Subcutaneous preadipocyte (primary cell): ENCODE measurements at places on chromosomes 16 and 17. TPM values are rescaled to one million over a fixed set of nuclear protein-coding genes. Genes with fewer than 3 reads are reported as not detected.

MFSD6L gene
- total RNA-seq, result not detected in 2 replicates

LRRC46 gene
- under 0.01 and 0.20 TPM in 2 replicates for total RNA-seq

MPP2 gene
- 0.78 and 1.1 TPM in 2 replicates for total RNA-seq

CDH15 gene
- total RNA-seq, result 0.20 TPM in 1 of 2 replicates, not detected in the other

KRTAP1-5 gene
- total RNA-seq, result 1.1 and 1.6 TPM in 2 replicates

EXOC3L1 gene
- not detected in 2 replicates for total RNA-seq

PRSS27 gene
- 0.37 and 0.78 TPM in 2 replicates for total RNA-seq

SLC5A11 gene
- total RNA-seq, result not detected in 2 replicates

MRPL28 gene
- total RNA-seq, result 57.7 and 71.9 TPM in 2 replicates

TMEM114 gene
- total RNA-seq, result not detected in 2 replicates

GEMIN4 gene
- 11.8 and 25.2 TPM in 2 replicates for total RNA-seq

PLEKHH3 gene
- 11.8 and 12.9 TPM in 2 replicates for total RNA-seq

SCNN1B gene
- total RNA-seq, result not detected in 2 replicates

PCGF2 gene
- 3.1 and 4.4 TPM in 2 replicates for total RNA-seq

ABCA8 gene
- 22.7 and 47.4 TPM in 2 replicates for total RNA-seq

CDH5 gene
- total RNA-seq, result 0.37 TPM in 1 of 2 replicates, not detected in the other

ITGA2B gene
- total RNA-seq, result under 0.01 TPM in 1 of 2 replicates, not detected in the other

ATPAF2 gene
- total RNA-seq, result 16.6 and 20.6 TPM in 2 replicates

AOC2 gene
- total RNA-seq, result 0.73 and 1.4 TPM in 2 replicates

TBC1D3C gene
- not detected in 2 replicates for total RNA-seq

CEMP1 gene
- 0.20 TPM in 1 of 2 replicates, not detected in the other for total RNA-seq

MYOCD gene
- total RNA-seq, result not detected in 2 replicates

KRT15 gene
- 0.78 TPM in 1 of 2 replicates, not detected in the other for total RNA-seq
